Stimulated activated CD8-positive, alpha-beta memory T cell treated with anti-CD3 and anti-CD28 coated beads, Interleukin-7, amount 100 ng/mL, for 1 hour (primary cell): ENCODE measurements at places on chromosomes 13 and 19.

- DNase-seq = no peak
Measured at GRCh38 chr13:48559638-48560320, 26.9 kb upstream of the RCBTB2 start.

GRCh38 chr13:37715606-37716015 lies 117.0 kb upstream of the POSTN start:
- no peak for DNase-seq

- no peak for DNase-seq
Measured at GRCh38 chr19:18796239-18796638, 5.1 kb upstream of the COMP start.

DNA sequence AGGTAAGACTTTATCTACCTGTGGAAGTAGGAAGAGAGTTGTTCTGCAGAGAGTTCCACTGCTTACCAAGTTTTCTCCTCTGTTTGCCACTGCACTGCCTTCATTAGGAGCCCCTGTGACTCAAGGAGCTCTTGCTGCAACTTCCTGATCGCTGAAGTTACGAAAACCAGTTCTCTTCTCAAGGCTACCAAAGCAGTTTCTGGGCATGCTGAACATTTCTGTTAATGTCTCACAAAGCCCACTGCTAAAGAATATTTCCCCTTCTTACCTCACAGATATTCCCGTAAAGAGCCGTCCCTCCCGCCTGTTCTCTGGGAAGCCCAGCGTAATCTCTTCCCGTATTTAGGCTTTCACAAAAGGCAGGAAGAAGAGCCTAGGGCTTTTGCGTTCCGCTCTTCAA lies 82.6 kb upstream of the OXGR1 start:
- DNase-seq = no peak

- DNase-seq = no peak
Measured at GRCh38 chr13:24339937-24340607, 30.7 kb downstream of the C1QTNF9 start.

DNA sequence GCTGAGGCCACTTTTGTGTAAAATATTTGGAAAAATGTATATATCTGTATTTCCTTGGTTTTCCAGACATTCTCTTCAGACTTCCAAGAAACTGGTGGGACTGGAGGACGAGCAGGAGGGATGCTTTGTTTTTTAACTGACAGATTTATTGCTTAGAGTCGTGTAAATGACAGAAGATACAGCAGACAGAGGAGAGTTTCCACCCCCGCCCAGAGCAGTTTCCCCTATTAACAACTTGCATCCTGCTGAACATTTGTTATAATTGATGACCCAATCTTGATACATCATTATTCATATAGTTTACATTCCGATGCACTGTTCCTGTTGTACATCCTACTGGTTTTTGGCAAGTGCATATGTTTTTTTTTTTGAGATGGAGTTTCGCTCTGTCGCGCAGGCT lies 7.1 kb upstream of the DOCK6 start:
- DNase-seq = no peak

GRCh38 chr13:37587236-37587635 lies 11.3 kb downstream of the POSTN start:
- DNase-seq = no peak

DNA sequence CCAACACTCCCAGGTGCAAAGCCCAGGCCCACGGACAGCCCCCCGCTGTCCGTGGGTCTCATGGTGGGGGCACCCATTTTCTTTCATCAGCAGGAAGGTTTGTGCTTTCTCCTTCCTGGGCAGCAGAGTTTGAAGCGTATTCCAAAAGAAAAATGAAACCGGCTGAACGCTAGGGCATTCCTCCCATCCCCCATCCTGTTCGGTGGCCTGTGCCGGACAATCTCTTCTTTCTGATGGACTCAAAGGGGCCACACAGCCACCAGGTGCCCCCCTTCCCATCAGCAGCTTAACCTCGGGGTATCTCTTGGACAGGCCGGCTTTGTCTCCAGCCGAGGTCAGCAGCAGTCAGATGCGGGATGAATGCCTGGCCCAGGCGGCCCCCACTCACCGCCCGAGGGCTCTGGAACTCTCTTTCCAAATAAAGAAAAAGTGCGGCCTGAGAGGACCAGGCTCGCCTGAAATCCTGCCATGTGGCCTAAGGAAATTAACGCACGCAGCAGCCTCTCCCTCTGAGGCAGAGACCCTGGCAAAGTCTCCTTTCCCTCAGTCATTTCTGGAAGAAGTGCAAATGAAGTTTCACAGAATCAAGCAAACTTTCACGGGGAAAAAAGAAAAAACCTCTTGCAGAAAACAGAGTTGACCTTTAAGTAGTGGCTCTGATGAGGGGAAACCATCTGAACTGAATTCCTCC lies 67.8 kb downstream of the RASA3 start:
- DNase-seq = no peak

- no peak for DNase-seq
Measured at GRCh38 chr19:27974082-27974513, 1238.9 kb downstream of the UQCRFS1 start.

- no peak for DNase-seq
Measured at GRCh38 chr19:50501186-50501567, 9.8 kb downstream of the JOSD2 start.

DNA sequence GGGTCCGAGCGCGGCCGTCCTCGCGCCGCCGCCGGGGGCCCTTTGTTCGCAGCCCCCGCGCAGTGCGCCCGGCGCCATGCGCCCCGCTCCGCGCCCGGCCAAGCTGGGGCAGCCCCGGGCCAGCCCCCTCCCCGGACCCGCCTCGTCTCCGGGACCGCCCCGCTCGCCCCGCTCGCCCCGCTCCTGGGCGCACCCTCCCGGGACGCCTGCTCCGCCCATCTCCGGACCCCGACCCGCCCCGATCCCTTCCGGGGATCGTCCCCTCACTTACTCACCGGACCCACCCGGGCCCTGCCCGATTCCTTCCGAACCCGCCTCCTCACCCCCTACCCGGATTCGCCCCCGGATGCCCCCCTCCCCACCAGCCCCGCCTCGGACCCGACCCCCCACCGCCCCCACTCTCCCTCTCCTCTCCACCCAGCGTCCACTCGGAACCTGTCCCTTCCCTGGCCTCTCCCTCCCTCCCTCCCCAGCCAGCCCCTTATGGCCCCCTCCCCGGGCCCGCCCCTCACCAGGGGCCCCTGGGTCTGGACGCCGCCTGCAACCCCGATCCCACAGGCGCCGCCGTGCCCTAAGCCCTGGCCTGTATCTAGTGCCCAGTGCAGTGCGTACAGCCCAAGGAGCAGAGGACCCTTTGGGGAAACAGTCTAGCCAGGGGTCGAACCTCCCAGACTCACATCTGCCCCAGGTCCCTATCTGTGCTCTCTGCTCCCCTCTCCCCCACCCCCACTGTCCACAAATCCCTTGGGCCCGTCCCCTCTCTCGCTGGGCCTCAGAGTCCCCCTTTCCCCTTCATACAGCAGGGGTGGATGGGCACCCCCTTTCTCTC lies at the start of gene CPAMD8:
TSS of gene CPAMD8 (minus strand) at position 105 of the 829 bp plus-strand sequence. CDS start 168 bp downstream, outside the sequence.
- no peak for DNase-seq

- no peak for DNase-seq
Measured at GRCh38 chr19:40413291-40413845, at the start of gene PRX. TSS of gene PRX (minus strand) at chr19:40413378. CDS start at chr19:40407932, 5,446 bp downstream.

- no peak for DNase-seq
Measured at GRCh38 chr13:46632176-46632575, 79.2 kb downstream of the LRCH1 start.

DNA sequence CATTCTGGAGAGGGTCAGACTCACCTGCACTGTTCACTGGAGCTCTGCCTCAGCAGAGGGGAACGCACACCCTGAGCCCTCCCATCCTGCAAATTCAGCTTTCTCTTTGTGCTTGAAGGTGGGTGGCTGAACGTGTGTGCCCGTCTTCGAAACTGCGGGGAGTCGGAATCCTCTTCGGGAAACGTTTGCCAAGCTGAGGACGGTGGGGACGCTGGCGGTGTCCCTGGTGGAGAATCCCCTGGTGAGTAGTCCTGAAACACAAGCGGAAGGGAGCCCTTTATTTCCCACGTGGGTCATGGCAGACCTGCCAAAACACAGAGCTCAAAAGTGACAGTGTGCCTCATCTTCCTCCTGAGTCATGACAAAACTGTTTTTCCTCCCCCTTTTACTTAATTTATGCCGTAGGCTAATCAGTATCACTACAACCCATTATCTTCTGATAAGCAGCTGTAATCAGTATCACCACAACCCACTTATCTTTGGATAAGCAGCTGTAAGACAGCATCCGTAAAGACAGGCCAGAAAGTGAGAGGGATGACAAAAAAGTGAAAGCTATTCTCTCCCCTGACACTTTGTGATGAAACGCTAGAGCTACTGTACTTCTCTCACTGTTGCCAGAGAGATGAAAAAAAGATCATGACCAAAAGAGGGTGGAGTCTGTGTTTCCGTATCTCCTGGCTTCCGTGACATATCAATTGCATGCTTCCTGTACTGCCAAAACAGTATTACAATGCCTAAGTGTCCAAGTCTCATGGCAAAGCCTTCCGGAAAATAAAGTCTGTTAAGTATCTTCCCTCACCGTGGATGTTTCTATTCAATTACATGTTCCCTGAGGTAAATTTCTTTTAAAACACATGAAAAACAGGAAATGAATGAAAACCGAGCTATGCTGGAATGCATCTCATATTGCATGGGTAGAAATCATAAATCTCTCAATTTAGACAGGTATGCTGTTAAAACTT lies 155.5 kb downstream of the TBC1D4 start:
- DNase-seq = no peak

GRCh38 chr13:23639674-23640073 lies 69.5 kb downstream of the TNFRSF19 start:
- DNase-seq = no peak

GRCh38 chr13:33174931-33175330 lies 110.6 kb downstream of the STARD13 start:
- no peak for DNase-seq

DNA sequence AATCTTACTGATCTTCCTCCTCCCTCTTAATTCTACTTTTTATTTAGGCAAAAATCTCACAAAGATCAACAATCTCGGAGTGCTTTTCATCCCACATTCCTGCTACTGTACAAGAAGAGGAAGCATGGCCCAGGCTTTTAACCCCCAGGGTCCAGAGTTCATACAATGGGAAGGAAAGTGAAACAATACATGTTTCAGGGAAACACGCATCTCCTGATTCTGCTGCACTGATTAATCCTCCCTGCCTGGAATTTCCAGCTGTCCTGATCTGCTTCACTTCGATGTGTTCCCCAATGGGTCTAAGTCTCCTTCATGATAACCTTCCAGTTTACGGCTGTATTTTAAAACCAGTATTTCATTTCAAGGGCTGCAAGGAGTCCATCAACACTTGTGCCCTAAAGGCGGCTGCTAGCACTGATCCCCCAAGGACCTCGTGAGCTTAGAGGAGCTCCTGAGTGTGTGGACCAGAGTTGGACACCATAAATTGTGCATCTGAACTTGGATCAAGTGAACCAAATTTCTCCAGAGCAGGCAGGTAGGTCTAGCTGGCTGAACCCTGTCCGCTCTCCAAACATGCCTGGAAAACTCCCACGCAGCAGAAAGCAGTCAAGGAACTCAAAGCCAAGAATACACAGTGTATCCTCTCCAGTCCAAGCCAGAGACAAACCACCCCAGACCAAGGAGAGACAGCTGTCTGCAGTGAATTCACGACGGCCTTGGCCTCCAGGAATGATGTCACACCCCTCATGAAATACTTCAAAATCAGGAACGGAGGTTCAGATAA lies 44.3 kb downstream of the COL4A1 start:
- DNase-seq = no peak

GRCh38 chr13:22091971-22092300 lies 421.1 kb downstream of the FGF9 start:
- DNase-seq = no peak

GRCh38 chr19:42201489-42202289 lies 15.8 kb downstream of the DEDD2 start:
- DNase-seq = no peak

DNA sequence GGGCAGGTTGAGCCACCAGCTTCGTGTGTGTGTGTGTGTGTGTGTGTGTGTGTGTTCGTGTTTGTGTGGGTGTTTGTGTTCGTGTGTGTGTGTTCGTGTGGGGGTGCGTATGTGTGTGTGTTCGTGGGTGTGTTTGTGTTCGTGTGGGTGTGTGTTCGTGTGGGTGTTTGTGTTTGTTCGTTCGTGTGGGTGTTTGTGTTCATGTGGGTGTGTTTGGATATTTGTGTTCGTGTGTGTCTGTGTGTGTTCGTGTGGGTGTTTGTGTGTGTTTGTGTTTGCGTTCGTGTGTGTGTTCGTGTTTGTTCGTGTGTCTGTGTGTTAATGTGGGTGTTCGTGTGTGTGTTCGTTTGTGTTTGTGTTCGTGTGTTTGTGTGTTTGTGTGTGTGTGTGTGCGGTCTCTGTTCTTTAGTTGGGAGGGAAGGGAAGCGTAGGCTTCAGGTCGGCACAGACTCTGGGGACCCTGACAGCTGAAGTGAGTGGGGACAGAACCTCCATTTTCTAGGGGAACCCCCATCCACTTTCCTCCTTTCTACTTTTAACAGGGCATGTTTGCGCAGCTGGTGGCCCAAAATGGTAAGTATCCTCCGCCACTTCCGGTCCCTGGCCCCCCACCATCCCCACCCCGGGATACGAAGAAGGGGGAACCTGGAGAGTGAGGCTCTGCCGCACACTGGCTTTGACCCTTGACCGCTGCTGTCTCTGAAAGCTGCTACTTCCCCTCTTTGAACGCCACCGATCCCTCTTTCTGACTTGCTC lies 1.6 kb downstream of the TNFSF9 start:
- DNase-seq = no peak

DNA sequence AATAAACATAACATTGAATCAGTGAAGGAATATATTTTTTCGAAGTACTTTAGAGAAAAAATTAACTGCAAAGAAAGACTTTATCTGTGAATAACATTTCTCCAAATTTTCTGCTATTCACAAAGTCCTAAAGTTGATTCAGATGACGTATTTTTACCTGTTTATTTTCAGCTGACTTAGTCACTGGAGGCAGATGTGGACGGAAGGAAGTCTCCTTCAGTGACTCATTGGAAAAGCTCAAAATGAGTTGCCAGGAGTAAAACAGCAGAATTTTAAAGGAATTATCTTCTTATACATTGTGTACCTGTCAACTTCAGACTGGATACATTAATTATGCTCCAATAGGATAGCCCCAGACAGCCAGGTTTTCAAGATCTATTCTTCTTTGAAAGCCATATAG lies 679.3 kb upstream of the GPC6 start:
- DNase-seq = no peak

DNA sequence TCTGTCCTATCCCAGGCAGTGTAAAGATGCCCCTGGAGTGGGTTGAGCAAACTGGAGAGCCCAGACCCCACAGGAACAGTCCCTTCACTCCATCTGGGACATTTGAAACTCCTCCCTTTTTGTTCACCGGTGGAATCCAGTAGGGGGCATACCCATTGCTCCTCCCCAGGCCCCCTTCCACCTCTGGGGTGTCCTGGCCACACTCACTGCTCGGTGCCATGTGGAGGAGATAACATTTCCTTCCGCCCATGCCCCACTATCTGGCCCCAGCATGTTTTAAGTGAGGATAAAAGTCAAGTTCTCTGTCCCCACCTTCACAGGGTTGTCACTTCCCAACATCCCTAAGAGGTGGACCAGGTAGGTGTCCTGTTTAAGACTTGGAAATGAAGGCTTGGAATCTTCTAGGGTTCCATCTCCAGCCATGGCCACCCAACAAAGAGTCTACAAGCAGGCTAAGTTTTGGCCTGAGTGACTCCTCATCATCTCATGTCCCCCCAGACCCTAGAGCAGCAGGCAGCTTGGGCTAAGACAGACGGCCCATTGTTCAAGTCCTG lies 9.3 kb downstream of the ZNF526 start:
- DNase-seq = no peak
